ENCODE measurements at places on chromosomes 6 and 20. TPM values are rescaled to one million over a fixed set of nuclear protein-coding genes. Genes with fewer than 3 reads are reported as not detected.

LATS1 gene
- 32.4 TPM for total RNA-seq

CUTA gene
- total RNA-seq: 163 TPM

ADGRF5 gene
- total RNA-seq: 51.7 TPM

MEP1A gene
- total RNA-seq: 0.09 TPM

HLA-DMA gene
- total RNA-seq: 98.5 TPM

CLPSL2 gene
- total RNA-seq: not detected

HLA-DQB1 gene
- total RNA-seq: 13.8 TPM

GPSM3 gene
- 28.1 TPM for total RNA-seq

SPTLC3 gene
- 65.9 TPM for total RNA-seq

TSBP1 gene
- total RNA-seq: not detected

NKX2-2 gene
- total RNA-seq: not detected

KCNB1 gene
- total RNA-seq: 1.2 TPM

SLCO4A1 gene
- total RNA-seq: 80.3 TPM

TNXB gene
- total RNA-seq: 88.2 TPM

SLA2 gene
- 1.5 TPM for total RNA-seq

ACAT2 gene
- total RNA-seq: 20.4 TPM

PRDM1 gene
- total RNA-seq: 23.0 TPM

TTPAL gene
- total RNA-seq: 13.5 TPM

FOXQ1 gene
- 33.6 TPM for total RNA-seq

FRK gene
- total RNA-seq: 25.0 TPM

C4B gene
- 596 TPM for total RNA-seq

KIZ gene
- 21.8 TPM for total RNA-seq

RNF146 gene
- total RNA-seq: 47.5 TPM

TGM2 gene
- total RNA-seq: 611 TPM

GPR63 gene
- total RNA-seq: 0.69 TPM

HLA-DPA1 gene
- total RNA-seq: 200 TPM

CD40 gene
- total RNA-seq: 25.2 TPM

ADGRG6 gene
- total RNA-seq: 32.8 TPM

DACT2 gene
- 5.0 TPM for total RNA-seq
